ENCODE measurements at places on chromosomes 11 and 22.

GRCh38 chr11:124736736-124737135 lies 3.0 kb upstream of the NRGN start:
- peak; percentile 30 for DNase-seq

- DNase-seq: no peak
Observed at GRCh38 chr11:23097891-23098290, 237.6 kb upstream of the CCDC179 start.

- no peak for DNase-seq
Observed at GRCh38 chr22:20319041-20319744, 667 bp downstream of the DGCR6L start.

DNA sequence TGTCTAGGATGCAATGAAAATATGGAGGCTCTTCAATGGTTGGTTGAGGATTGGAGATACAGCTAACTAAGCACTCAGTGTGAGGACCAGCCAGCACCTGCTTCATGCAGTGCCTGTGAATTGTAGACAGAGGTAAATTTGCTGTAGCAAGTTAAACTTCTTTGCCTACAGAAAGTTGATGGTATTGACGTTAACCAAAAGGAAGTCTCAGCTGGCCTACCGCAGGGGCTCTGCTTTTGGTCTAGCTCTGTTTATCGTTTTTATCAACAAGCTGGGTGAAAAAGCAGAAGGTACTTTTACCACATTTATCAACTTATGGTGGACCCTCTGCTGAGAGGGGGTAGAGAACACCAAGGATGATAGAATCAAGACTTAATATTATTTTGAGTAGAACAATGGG lies 51.6 kb downstream of the GRAMD1B start:
- no peak for DNase-seq

DNA sequence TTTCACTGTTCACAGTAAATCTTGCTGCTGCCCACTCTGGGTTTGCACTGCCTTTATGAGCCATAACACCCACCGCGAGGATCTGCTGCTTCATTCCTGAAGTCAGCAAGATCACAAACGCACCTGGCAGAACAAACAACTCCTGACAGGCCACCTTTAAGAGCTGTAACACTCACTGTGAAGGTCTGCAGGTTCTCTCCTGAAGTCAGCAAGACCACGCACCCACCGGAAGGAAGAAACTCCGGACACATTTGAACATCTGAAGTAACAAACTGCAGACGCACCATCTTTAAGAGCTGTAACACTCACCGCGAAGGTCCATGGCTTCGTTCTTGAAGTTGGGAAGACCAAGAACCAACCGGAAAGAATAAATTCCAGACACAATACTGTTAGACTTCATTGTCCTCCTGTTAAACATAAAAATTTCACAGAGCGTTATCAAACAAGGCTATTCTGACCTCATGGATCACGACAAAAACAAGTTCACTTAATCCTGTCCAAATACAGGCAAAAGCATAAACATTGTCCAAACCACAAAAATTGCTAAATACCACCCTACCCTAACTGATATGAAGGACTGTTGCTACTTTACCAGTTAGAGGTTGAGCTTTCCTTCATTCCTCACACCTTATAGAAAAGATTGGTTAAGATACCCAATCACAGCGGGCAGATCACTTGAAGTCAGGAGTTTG lies 3.0 kb upstream of the CCDC117 start:
- no peak for DNase-seq

- peak; percentile 19 for DNase-seq
Observed at GRCh38 chr11:16788141-16789062, 50.0 kb downstream of the C11orf58 start.

DNA sequence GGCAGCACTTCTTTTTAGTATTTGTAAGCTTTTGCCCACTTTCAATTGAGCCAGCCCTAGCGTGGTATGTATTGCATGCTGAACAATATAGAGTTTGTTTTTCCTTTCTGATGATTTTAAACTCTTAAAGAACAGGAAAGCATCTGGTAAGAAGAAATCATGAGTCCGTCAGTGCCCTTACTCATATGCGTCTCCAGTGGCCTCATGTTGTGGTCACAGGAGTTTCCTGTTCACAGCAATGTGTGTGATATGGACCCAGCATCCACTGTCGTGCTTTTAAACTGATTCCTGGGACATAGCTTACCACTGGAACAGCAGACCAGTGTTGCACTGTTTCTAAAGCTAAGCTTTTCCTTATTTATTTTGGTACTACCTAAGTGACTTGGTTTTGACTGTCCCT lies 40.1 kb downstream of the BID start:
- DNase-seq: peak; percentile 16

DNA sequence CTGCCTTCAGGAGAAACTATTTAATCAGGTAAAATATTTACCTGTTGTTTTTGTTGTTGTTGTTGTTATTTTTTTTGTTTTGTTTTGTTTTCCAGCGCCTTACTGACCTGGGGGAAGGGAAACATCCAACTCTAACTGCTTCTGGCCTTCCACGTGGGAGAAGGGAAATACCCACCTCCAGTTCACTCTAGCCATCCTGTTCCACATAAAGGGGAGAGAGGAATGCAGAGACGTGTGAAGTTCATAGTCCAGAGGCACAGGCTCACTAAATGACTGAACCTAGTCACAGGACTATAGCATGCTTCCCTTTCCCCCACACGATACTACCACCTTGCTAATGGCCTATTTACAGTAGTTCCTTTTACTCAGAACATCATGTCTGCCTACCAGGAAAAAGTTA lies 72.4 kb upstream of the VSTM5 start:
- DNase-seq: no peak

DNA sequence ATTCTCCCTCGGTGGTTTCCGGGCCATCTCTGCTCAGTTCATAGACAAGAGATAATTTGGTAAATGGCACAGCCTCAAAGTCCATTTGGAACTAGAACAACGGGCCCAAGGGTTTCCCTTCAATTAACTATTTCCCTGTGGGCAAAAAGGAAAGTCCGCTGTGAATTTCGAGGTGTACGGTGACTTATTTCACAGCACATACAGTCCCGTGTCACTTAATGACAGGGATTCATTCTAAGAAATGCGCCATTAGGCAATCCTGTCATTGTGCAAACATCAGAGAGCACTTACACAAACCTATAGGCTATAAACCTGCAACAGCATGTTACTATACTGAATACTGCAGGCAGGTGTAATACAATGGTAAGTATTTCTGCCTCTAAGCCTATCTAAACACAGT lies 551.6 kb downstream of the OPCML start:
- DNase-seq: no peak

- peak; percentile 68 for DNase-seq
Observed at GRCh38 chr11:72446929-72447769, 12.8 kb upstream of the CLPB start.

DNA sequence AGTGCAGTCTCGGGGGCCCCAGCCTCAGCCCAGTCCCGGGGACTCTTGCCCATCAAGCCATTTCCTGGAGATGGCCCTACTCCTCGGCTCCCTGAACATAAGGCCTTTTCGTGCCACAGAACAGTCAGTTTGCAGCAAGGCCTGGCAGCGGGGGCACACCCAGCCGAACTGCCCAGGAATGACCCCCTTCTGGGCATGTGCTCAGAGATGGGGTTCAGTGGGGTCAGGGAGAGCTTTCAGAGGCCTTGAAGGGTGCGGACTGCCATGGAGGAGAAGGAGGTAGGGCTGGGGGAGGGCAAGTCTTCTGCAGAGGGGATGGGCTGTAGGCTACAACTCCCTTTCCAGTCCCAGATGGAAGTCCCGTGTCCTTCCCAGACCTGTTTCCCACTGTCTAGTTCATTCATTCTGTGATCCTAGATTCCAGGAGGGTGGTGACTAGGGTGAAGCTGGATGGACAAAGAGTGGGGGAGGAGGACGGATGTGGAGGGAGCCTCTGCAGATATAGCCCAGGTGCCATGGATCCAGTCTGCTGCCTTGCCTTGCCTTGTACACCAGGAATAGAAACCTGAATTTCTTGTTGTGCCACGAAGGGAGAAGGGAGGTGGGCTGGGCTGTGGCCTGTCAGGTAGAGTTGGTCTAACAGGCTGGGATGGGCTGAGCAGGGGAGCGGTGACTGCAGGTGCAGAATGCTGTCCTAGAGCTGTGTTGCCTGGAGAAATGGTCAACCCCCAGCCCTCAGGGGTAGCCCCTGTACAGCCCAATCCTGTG lies 14.2 kb upstream of the OMP start:
- DNase-seq: no peak

DNA sequence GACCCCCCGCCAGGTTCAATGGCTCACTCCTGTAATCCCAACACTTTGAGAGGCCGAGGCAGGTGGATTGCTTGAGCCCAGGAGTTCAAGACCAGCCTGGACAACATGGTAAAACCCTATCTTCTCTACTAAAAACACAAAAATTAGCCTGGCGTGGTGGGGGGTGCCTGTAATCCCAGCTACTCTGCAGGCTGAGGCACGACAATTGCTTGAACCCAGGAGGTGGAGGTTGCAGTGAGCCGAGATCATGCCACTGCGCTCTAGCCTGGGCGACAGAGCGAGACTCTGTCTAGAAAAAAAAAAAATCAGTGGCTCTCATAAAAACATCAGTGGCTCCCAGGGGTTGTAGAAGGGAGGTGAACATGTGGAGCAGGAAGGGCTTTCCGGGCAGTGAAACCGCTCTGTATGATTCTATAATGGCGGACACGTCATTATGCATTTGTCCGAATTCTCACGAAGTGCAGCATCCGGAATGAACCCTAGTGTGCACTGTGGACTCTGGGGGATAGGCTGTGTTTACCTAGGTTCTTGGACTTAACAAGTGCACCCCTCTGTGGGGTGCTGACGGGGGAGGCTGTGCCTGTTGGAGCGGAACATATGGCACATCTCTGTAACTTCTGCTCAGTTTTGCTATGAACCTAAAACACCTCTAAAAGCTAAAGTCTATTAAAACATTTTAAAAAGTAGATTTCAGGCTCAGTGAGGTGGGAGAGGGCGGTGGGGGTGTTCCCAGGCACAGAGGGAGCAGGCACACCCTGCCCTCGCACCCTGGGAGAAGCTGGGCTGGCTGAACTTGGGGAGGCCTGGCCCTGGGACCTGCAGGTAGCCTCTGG lies 49.1 kb upstream of the SEPTIN5 start:
- DNase-seq: no peak

DNA sequence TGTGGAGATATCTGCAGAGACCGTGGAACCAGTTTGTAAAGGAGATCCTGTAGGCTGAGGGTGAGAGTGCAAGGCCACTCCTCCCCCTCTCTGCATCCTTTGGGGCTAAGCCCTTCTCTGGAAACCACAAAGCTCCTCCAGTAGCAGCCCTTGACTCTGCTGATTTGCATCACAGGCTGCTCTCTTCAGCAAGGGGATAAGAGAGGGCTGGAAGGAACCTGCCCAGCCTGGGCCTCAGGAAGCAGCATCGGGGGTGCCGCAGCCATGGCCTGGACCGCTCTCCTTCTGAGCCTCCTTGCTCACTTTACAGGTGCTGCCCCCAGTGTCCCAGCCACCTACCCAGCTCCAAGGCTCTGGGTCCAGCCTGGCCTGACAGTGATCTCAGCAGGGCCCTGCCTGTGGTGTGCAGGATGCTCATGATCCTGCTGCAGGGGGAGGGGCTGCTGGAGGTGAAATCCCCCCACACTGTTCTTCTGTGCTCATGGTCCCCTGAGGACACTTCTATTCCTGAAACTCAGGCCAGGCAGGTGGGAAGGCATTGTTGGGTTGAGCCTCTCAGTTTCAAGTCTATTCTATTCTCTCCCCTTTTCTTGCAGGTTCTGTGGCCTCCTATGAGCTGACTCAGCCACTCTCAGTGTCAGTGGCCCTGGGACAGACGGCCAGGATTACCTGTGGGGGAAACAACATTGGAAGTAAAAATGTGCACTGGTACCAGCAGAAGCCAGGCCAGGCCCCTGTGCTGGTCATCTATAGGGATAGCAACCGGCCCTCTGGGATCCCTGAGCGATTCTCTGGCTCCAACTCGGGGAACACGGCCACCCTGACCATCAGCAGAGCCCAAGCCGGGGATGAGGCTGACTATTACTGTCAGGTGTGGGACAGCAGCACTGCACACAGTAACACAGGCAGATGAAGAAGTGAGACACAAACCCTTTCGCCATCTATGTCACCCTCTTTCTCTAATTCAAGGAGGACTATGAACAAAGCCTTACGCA lies 68.5 kb upstream of the IGLL5 start:
- DNase-seq: no peak

- DNase-seq: no peak
Observed at GRCh38 chr11:35711173-35711910, 48.8 kb downstream of the TRIM44 start.

DNA sequence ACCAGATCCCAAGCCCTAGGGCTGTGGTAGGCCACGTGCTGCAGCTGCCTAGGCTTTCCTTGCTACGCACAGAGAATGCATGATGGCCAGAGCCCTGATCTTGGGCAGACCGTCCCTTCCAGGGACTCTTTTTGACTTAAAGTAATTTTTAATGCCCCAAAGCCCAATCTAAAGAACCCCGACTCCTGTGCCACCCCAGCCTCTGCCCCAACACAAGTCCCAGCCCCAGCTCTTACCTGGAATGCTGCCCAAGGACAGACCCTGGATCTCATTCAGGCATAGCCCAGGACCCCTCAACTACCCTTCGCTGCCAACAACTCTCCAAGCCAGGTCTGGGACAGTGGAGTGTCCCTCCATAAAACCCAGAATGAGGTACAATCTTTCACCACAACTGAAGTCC lies 211.7 kb upstream of the B3GAT1 start:
- DNase-seq: no peak

GRCh38 chr11:106216281-106216680 lies 138.8 kb downstream of the AASDHPPT start:
- DNase-seq: no peak

DNA sequence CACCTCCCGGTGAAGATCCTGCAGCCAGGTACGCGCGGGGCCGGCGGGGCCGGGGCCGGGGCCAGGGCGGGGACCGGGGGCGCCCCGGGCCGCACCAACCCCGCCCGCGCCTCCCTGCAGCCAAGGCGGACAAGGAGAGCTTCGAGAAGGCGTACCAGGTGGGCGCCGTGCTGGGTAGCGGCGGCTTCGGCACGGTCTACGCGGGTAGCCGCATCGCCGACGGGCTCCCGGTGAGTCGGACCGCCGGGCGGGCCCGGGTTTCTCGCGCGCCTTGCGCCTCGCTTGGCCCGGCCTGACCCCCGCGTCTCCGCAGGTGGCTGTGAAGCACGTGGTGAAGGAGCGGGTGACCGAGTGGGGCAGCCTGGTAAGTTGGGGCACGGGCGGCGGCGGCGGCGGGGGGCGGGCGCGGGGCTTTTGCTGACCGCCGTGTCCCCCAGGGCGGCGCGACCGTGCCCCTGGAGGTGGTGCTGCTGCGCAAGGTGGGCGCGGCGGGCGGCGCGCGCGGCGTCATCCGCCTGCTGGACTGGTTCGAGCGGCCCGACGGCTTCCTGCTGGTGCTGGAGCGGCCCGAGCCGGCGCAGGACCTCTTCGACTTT lies 531 bp downstream of the PIM3 start:
- no peak for DNase-seq

DNA sequence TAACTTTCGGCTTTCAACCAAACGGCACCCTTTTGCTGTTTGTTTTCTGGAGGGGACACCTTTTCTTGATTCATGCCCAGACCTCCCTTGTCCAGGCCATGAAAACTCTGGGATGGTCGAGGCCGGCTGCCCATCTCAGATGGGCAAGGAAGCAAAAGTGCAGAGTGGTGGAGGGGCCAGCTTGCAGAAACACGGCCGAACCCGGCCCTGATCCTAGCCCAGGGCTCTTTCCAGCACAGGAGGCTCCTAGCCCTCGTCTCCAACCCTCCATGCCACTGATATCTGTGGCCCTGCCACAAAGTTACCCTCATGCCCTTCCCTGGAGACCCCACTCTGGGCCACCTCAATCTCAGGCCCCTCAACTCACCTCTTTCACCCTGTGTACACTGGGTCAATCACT lies 18.9 kb upstream of the SLC22A12 start:
- DNase-seq: no peak

All from KG1 (cell line).